ENCODE measurements at places on chromosomes 1 and 21. TPM values are rescaled to one million over a fixed set of nuclear protein-coding genes. Genes with fewer than 3 reads are reported as not detected.
A peak's percentile ranks its signal among the peaks of the same experiment; 100 is the strongest.

Gene MYBPH
- 0.41 TPM for polyA plus RNA-seq

DNA sequence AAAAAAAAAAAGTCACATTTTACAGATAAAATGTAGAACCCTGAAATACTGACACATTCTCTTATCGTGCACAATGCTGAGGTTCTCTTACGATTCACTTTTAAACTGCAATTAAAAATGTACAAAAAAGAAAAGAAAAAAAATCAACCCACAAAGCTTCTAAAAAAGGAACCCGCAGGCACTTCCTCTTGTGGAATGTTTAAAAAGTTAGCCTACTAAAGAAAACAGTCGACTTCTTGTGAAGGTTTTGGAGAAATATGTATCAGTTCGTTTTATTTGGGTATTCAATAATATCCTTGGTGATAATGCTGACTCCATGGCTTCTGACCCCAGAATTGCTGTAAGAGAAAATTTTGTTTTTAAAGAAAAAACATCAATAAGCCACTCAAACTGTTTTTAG is 10.2 kb downstream of the HNRNPU start:
- no peak for DNase-seq

GRCh38 chr1:219699870-219700269 is 87.0 kb upstream of the ZC3H11B start:
- no peak for DNase-seq

GRCh38 chr1:221335161-221336101 is 406.5 kb downstream of the DUSP10 start:
- peak; percentile 14 for DNase-seq

- DNase-seq = no peak
These were observed 1.9 kb upstream of the MYOC start for GRCh38 chr1:171654201-171654941.

GRCh38 chr1:55574691-55575225 is 359.6 kb upstream of the USP24 start:
- no peak for DNase-seq

GRCh38 chr1:243390162-243390791 is 134.4 kb downstream of the SDCCAG8 start:
- DNase-seq = no peak

DNA sequence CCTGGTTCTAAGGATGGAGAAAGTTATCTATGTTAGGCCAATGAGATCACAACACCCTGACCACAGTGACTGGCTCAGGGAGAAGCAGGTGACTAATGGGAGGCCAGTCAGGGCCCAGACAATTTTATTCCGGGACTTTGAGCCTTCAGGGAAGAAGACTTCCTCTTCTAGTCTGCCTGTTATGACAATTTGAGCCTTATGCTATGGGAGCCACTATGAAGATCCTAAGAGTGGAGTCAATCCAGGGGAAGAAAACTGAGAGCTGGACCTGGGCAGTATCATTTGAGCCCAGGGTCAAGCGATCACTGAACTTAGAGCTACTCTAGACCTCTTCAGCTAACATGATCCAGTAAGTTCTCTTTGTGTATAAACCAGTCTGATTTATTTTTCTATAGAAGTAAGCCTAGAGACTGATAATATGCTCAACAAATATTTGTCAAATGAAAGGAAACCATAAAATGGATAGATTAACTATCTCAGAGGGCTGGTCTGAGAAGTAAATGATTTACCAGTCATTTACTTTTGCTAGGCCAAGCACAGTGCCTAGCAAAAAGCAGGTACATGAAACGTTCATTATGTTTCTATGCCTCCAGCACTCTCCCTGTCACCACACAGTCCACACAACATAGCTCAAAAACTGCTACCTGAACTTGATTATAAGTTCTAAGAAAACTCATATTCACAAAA is 4.2 kb upstream of the C1orf141 start:
- no peak for DNase-seq

- DNase-seq = no peak
These were observed 281.1 kb downstream of the MRPL39 start for GRCh38 chr21:25326181-25326580.

GRCh38 chr21:44598061-44598460 is 2.3 kb upstream of the KRTAP10-7 start:
- DNase-seq = no peak

DNA sequence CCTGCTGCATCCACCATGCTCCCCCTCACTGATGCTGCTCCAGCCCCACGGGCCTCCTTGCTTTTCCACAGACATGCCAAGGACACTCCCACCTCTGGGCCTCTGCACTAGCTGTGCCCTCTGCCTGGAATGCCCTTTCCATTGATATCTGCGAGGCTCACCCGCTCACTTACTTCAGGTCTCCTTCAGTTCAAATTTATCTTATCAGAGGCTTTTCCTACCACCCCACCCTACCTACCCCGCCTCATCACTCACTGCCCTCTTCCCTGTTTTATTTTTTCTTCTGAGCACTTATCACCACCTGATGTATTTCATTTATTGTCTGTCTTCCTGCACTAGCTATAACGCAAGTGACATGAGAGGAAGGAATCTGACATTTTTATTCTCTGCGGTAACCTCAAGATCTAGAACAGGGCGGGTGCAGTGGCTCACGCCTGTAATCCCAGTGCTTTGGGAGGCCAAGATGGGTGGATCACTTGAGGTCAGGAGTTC is 7.0 kb downstream of the HSPG2 start:
- DNase-seq = no peak

DNA sequence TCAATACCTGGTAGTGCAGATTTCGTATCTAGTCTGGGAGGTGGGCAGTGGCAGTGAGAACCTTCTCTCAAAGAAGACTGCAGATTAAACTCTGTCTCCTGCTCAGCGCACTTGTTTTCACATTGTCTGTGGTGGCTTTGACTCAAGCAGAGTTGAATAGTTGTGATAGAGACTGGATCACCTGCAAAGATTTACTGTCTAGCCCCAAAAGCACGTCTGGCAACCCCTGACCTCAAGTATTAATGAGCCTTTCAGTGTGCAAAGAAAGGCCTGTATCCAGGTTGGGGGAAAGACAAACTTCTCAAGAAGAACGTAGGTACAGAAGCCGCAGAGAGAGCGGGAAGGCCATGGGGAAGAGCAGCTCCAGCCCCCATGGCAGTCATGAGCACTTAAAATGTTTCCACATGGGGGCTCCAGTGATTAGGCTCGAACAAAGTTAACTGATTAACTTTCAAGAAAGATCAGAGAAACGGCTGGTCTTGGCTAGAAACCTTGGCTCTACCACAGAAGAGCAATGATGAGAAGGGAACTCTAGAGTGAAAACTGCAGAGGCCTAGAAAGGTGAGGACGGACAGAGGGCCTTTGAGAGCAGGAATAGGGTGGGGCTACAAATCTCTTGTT is 15.2 kb downstream of the HENMT1 start:
- no peak for DNase-seq
